ENCODE measurements at places on chromosomes 16 and 17.

GRCh38 chr16:75957870-75958269 lies 231.6 kb upstream of the CPHXL start:
- no peak for DNase-seq

DNA sequence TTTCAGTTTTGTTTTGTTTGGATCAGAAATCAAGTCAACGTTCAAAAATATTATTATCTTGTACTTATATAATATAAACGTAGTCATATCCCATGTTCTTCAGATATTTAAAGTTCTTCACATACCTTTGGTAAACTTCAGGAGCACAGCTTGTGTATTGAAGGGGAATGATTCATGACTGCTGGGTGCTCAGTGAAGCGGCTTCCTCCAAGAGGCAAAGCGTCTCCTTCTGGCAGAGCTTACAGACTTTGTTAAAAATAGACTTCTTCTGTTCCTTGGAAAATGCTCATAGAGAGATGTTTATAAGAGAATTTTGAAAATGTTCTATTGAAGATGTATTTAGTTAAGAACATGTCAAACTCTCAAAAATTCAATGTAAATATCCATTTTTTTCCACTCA lies 155.6 kb upstream of the CNTNAP4 start:
- DNase-seq = no peak

DNA sequence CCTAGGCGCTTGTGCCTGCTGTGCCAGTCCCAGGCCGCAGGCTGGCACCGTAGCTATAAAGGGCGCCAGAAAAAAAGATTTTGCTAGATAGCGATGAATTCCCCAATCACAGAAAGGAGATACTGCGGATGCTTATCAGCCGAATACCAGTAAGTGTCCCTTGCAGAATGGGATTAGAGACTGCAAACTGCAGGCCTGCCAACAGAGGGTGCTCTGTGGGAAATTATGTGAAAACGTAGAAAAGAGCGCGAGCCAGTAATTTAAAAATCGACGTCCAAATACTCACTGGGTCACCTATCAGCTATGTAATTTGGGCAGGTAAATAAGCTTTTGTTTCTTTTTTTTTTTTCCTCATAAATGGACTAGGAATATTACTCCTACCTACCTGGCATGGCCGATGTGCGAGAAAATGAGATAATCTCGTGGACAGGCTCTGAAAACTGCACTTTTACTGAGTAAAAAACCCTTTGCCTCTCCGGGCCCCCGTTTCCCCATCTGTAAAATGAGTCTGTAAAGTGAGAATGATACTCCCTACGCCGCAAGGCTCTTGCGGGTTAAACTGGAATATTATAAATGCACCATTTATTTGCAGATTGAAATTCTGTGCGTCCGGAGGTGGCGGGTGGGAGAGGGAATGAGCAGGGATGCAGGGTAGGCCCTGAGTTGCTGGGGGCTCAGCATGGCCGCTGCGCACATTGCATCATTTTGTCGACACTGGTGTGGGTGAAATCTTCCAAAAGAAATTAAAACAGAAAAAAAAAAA lies 1.2 kb upstream of the COG1 start:
- peak; percentile 41 for DNase-seq

GRCh38 chr16:17567455-17567854 lies 96.7 kb upstream of the XYLT1 start:
- DNase-seq = no peak

- DNase-seq = peak; percentile 27
Observed at GRCh38 chr17:65027305-65027704, 29.2 kb downstream of the GNA13 start.

DNA sequence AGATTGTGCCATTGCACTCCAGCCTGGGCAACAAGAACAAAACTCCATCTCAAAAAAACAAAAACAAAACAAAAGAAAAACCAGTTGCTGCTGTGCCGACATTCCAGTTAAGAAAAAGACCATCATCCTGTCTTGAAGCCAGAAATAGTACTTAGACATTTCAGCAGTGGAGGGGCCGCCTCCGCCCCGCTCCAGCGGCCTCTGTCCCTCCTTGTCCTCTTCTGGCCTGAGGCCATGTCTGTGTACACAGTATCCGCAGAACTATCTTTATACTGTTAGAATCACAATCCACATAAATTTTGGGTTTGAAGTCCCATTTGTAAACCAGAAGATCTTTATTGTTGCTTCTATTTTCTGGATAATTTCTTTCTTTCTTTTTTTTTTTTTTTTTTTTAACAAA lies 24.9 kb downstream of the ZC3H18 start:
- DNase-seq = no peak

GRCh38 chr16:83238949-83239691 lies 568.7 kb upstream of the HSBP1 start:
- no peak for DNase-seq

GRCh38 chr16:5206331-5206990 lies 108.9 kb upstream of the EEF2KMT start:
- DNase-seq = no peak

DNA sequence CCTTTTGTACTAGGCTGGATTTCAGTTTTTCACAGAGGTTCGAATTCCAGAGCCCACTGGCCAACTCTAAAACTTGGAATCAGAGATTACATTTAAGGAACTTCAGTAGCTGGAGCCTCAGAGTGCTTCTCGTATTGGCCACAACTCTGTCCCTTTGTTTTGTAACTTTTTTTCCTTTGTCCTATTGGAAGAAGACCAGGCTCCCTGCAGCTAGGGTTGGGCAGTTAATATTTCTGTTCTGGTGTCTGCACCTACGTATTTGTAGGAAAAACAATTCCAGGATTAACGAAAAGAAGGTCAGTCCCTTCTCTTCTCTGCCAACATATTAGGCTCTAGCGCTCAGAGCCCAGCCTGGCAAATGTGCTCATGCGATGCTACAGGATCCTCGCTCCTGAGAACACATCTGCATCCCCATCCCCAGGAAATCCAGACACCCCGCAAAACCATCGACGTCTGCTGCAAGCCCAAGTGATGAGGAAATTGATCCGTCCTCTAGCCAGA lies 1.9 kb downstream of the CDH11 start:
- DNase-seq = no peak

- DNase-seq = no peak
Observed at GRCh38 chr16:85640254-85640558, 27.1 kb downstream of the GSE1 start.

- DNase-seq = no peak
Observed at GRCh38 chr16:30766206-30766932, 4.2 kb downstream of the RNF40 start.

- no peak for DNase-seq
Observed at GRCh38 chr17:11917415-11917814, 79.9 kb downstream of the ZNF18 start.

DNA sequence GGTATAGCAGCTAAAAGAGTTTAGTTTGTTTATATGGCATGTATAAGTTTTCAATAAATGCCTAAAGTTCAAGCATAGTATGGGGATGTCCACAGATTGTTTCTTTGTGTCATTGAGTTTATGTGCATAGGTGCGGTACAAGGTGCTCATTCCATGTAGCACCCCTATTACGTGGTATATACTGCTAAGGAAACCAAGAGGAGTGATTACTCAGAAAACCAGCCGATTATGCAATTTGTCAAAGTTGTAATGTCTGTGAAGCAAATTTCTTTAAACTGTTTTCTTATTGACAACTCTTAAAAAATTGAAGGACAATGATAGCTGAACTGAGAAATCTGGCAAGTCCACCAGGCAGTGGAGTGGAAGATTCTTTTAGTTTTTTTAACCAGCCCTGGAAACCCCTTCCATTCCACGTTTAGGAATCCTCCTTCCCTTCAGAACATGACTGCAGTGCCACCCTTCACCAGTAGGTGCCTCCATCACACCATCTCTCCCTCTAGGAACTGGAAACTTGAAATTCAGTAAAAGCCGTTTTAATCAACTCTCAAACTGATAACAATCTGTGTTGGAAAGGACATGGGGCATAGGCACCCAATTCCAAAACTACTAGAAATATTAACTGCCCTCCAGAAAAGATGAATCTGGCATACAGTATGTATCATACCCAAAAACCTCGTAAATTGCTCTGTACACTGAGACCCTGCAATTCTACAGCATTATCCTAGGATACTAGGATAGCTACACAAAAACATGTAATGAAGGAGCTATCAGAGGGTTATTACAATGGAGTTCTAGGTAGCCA lies 43.5 kb downstream of the REXO5 start:
- DNase-seq = peak; percentile 65

DNA sequence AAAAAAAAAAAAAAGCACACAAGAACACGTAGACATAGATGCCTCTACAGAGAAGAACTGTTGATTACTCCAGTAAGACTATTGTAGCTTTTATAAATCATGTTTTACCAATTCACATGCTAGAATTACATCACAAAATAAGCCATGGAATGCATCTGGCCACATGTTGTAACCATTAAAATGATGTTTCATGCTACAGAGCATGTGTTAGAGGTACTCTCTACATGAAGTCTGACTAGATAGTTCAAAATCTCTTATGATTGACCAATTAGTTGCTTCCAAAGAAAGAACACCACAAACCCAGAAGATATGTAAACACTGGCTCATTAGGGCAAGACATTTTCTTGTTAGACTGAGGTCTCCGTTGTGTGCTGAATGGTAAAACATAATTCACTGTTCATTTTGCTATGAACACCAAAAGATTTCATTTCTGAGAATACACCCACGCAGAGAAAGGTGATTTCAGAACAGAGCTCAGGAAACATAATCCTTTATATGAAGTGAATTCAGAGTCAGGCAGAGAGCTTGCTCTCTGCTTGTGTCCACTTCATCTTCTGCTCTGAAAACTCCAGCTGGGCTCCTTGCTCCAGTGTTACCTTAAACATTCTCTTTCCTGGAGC lies 411.4 kb upstream of the SOX9 start:
- DNase-seq = no peak

DNA sequence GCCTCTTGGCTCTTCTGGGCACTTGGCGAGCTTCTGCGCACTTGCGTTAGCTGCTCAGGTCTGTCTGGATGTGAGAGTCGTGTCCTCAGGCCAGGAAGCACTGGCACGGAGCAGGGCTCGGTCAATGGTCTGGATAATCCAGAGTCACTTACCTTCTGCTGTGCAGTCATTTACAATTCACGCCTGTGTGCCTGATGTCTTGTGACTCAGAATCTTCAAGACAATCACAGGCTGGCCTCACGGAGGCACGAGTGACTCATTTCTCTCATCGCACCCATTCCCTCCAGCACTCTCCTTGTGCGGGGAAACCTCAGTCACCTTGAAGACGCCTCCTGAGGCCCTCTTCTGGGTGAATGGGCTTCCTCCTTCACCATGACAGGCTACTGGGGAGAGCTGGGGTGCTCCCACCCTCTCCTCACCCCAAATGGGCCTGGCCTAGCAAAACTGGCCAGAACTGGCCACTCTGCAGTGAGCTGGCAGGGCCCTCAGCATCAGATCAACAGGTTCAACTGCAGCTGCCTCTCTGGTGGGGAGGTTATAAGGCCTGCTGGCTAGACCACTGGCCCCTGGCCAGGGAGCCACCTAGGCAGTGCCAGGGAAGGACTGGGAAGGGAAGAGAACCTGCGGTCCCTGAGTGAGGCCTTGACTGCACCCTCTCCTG lies 1.9 kb upstream of the CAPN15 start:
- peak; percentile 68 for DNase-seq

- no peak for DNase-seq
Observed at GRCh38 chr17:80596760-80597608, 52.3 kb downstream of the RPTOR start.

- no peak for DNase-seq
Observed at GRCh38 chr16:49660626-49661025, 195.3 kb downstream of the ZNF423 start.

- no peak for DNase-seq
Observed at GRCh38 chr16:4391631-4392381, 20.2 kb downstream of the VASN start.

- no peak for DNase-seq
Observed at GRCh38 chr17:80105762-80106161, 4.4 kb downstream of the GAA start.

DNA sequence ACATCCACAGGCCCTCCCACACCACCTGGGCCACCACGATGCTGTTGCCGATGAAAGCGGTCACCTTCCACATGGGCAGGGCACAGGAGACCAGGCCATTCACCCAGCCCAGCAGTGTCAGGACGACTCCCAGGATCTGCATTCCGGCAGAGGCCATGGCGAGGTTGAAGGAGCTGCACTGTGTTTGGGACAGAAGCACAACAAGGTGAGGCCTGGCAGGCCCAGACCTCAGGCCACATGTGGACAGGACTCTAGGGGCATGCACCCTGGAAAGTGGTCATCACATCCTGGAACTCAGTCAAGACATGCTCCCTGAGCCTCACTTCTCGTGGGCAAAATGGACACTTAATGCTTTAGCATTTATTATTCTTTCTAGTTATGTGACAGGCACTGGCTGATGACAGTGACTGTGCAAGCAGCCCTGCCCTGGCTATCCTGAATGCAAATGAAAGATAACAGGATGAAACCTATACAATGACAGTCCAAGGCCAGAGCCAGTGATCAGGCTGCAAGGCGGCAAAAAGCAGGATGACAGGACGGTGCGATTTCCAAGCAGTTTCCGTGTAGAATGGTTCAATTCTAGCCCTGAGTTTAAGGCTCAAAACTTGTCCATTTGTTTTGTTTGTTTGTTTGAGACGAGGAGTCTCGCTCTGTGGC lies 2.0 kb downstream of the CLDN6 start:
- no peak for DNase-seq

GRCh38 chr16:17038415-17038814 lies 432.3 kb downstream of the XYLT1 start:
- no peak for DNase-seq

DNA sequence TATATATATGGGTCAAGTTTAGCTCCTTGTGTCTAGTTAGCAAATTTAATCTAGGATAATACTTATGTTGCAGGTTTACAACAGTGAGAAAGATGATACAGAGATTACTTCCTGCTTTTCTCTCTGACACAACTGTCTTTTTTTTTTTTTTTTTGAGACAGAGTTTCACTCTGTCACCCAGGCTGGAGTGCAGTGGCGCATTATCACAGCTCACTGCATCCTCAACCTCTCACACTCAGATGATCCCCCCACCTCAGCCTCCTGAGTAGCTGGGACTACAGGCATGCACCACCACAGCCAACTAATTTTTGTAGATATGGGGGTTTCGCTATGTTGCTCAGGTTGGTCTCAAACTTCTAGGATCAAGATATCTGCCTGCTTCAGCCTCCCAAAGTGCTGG lies 706.9 kb upstream of the SOX9 start:
- DNase-seq = no peak

DNA sequence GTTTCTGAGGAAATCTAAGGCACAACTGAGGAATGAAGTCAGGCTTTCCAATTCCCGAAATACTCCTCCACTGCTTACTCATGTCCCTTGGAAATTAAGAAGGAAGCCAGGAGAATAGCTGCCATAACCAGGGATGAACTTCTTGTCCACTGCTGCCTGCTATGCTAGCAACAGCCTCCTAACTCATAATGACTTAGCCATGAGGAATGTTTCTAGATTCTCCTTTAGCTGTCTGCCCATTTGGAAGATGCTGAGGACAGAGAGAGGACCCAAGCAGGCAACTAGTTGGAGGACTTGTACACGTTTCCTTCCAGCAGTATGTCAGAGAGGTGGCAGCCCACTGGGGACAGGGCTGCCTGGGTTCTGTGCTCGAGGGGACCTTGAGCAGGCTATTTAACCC lies 939 bp upstream of the CCL2 start:
- no peak for DNase-seq

Data from stimulated activated CD4-positive, alpha-beta T cell treated with anti-CD3 and anti-CD28 coated beads, Interleukin-1b, Interleukin-23, amount 100 ng/mL, for 4 hours (primary cell).